Osteoblast (primary cell): ENCODE measurements at places on chromosomes 11 and 22. TPM values are rescaled to one million over a fixed set of nuclear protein-coding genes. Genes with fewer than 3 reads are reported as not detected.
A peak's percentile ranks its signal among the peaks of the same experiment; 100 is the strongest.

The SEPTIN3 gene
- 0.29 and 0.36 TPM in 2 replicates for total RNA-seq

The DDTL gene
- total RNA-seq = 1.8 TPM in 2 replicates

DNA sequence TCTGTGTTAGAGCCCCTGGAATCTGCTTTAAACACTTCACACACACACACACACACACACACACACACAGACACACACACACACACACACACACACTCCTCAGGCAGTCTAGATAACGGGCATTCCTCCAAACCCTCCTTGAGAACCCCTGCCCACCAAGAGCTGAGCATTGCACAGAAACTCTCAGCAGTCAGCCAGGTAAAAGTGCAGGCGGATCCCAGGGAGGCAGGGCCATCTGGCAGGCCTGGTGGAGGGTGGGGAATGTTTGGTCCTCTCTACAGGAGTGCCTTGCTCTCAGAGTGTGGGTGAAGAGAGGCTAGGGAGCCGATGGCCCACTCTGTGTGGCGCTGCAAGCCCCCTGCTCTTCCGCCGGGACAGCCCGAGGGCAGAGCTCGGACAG lies 190.2 kb downstream of the BUD13 start:
- H3K4me3 ChIP-seq = no peak overlapping the region
- peaks cover 34% of the 10 kb centered on the region for H3K27me3 ChIP-seq
- H3K27ac ChIP-seq = no peak overlapping the region
- no peaks in the 10 kb centered on the region for H3K36me3 ChIP-seq
- no peak for DNase-seq

DNA sequence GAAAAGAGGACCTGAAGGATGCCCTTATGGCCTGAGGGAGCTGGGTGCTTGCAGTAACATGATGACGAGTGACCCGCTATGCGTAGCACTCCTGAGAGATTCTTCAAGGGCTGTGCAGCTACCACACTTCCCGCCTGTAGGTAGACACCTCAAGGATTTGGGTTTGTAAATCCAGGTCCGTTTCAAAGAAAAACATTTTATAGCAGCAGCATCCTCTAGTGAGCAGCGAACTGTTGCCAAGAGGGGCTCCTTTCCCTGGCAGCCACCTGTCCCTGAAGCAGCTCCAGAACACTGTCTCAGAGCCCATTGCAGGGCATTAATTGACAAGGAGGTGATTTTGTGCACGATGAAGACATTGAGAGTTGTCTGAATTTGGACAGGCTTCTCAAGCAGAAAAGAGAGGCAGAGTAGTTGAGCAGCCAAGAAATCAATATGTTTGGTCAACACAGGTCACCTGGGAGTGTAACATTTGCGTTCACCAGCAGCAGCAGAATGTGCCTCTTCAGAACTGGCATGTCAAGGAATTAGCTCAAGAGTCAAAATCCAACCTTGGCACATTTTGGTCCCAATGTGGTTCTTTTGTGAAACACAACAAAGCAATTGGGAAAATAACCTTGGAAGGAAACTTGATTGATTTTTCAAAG lies 209.8 kb upstream of the MTNR1B start:
- no peak for DNase-seq
- no peaks in the 10 kb centered on the region for H3K36me3 ChIP-seq
- no peaks in the 10 kb centered on the region for H3K4me1 ChIP-seq
- no peak overlapping the region for H3K27ac ChIP-seq

- no peaks in the 10 kb centered on the region for H3K27me3 ChIP-seq
- no peaks in the 10 kb centered on the region for H3K4me1 ChIP-seq
Measured at GRCh38 chr22:16783930-16784354, 41.3 kb downstream of the XKR3 start.

- no peak for DNase-seq
- no peak overlapping the region for H3K4me3 ChIP-seq
- H3K36me3 ChIP-seq = peaks cover 6% of the 10 kb centered on the region
- H3K27ac ChIP-seq = no peak overlapping the region
- H3K4me1 ChIP-seq = no peaks in the 10 kb centered on the region
Measured at GRCh38 chr11:103069367-103069766, 22.6 kb downstream of the DCUN1D5 start.

DNA sequence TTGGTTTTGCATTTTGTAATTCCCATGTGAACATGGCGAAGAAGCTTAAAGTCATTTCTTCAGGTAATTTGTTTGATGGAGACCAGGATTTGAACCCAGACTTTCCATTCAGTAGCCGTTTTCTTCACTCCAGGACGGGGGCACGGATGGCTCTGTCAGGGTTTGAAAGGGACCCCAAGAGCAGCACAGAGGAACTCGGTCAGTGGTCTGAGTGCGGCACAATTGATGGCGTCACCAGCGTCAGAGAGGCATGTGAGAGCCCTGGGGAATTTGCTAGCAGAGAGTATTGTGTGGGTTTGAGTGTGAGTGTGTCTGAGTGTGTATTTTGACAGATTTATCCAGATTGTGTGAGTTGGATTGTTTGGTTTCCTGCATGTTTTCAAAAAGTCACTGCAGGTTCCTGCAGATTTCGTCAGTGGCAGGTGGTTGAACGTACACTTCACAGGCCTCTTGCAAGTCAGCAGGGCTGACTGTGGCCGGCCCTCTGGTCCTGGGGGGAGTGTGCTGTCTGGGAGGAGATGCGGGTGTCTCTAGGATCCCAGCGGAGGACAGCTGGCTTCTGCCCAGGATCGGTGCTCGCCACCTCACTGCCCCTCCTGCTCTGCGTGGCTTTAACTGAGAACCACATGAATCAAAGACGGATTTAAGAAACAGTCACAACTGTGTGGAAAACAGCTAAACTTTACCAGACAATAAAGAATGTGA lies 199.3 kb downstream of the TBC1D22A start:
- no peaks in the 10 kb centered on the region for H3K36me3 ChIP-seq
- no peaks in the 10 kb centered on the region for H3K4me1 ChIP-seq
- no peak overlapping the region for H3K4me3 ChIP-seq
- H3K27me3 ChIP-seq = no peaks in the 10 kb centered on the region
- DNase-seq = peak; percentile 62

DNA sequence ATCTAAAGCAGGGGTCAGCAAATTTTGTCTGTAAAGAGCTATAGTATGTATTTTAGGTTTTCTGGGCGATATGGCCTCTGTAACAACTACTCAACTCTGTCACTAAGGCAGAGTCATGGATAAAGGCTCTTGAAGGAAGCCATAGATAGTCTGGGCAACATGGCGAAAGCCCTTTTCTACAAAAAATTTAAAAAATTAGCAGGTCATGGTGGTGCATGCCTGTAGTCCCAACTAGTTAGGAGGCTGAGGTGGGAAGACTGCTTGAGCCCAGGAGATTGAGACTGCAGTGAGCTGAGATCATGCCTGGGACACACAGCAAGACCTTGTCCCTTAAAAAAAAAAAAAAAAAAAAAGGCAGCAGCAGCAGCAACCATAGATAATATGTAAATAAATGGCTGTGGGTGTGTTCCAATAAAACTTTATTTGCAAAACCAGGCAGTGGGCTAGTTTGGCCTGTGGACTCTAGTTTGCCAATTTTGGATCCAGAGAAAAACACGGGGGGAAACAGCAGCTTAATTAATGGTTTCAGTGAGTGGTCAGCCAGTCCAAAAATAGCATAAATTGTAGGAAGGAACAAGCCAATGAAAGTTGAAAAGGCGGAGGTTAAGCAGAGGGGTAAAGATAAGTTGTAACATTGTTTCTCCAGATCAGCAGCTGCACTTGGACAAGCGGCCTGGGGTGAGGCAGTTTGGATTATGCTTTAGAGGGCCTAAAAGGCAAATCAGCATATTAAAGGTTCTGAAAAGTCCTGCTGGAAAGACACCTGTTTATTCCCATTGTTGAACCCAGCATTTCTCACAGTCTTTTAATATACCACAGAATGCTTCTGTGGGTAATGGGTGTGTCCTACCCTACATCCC lies 62.6 kb downstream of the KIAA1671 start:
- H3K27ac ChIP-seq = no peak overlapping the region
- H3K4me3 ChIP-seq = no peak overlapping the region
- no peaks in the 10 kb centered on the region for H3K36me3 ChIP-seq
- no peaks in the 10 kb centered on the region for H3K27me3 ChIP-seq
- H3K4me1 ChIP-seq = peaks cover 6% of the 10 kb centered on the region

DNA sequence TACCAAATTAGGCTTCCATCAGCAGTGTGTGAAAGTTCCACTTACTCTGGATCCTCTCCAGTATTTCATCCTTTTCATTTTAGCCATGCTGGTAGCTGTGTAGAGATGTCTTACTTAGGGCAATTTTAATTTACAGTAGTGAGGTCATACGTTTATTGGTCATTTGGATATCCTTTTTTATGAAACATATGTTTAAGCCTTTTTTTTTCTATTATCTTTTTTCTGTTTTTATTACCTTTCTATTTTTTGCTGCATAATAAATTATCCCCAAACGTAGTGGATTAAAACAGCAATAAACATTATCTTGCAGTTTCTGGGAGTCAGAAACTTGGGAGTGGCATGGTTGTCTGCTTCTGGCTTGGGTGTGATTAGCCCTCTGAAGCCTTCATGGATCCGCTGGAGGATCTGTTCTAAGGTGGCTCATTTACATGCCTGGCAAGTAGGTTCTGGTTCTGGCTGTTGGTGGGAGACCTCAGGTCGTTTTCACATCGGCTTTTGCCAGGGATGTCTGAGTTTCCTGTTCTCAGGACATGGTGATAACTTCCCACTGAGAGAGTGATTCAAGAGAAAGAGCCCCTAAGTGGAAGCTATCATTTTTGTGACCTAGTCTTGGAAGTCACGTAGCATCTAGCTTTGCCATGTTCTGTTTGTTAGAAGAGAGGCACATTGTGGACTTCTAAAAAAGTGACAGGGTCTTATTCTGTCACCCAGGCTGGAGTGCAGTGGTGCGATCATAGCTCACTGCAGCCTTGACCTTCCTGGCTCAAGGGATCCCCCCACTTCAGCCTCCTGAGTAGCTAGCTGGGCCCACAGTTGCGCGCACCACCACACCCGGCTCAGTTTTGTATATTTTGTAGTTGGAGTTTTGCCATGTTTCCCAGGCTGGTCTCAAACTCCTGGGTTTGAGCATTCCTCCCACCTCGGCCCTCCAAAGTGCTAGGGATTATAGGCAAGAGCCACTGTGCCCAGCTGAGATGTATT lies 38.6 kb downstream of the PPP6R3 start:
- no peak overlapping the region for H3K4me3 ChIP-seq
- no peaks in the 10 kb centered on the region for H3K36me3 ChIP-seq
- H3K27me3 ChIP-seq = no peaks in the 10 kb centered on the region
- H3K27ac ChIP-seq = no peak overlapping the region
- no peak for DNase-seq
- peaks cover under 1% of the 10 kb centered on the region for H3K4me1 ChIP-seq
